ENCODE measurements at places on chromosomes 1 and 21.

GRCh38 chr1:221487781-221488524 is 253.9 kb downstream of the DUSP10 start:
- no peak for DNase-seq

GRCh38 chr1:207910591-207911354 is at the start of gene CD34:
Gene CD34 (minus strand): TSS chr1:207911125. CDS start chr1:207911080, 45 bp downstream.
- no peak for DNase-seq

DNA sequence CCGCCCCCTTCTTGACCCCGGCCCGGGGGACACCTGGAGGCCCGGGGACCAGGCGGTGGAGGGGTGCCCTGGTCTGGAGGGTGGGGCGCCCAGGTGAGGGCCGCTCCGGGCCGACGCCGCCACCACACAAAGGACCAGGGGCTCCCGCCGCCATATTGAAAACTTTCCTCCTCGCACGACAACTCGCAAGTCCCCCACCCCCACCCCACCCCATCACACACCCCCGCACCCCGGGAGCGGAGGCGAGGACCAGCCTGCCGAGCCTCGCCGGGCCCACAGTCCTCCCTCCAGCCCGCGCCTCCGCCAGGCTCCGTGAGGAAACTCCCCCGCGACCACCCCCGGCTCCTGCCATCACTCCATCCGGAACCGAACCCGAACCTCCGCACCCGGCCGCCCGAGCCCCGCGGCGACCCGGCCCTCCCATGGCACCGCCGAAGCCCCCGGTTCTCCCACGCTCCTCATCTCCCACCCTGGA is 733 bp downstream of the KDM5B start:
- peak; percentile 42 for DNase-seq

GRCh38 chr1:14567056-14567455 is 31.4 kb upstream of the KAZN start:
- no peak for DNase-seq

- DNase-seq = no peak
These were observed 275.0 kb downstream of the AKT3 start for GRCh38 chr1:243575070-243575469.

DNA sequence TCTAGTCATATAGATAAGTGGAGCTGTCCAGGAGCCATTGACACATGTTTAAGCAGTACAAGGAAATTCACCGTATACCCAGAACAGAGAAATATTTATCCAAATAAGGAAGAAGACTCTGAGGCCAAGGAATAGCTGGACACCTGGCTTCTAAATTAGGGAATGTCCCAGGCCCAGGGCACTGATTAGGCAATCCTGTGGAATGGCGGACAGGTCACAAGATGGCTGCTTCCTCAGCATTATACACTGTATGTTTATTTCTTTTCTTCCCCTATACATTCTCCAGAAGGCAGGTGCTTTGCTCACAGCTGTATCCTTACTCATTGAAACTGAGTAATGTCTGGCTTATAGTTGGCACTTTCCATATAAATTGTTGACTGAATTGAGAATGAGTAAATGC is 59.4 kb downstream of the ST6GALNAC3 start:
- DNase-seq = no peak

DNA sequence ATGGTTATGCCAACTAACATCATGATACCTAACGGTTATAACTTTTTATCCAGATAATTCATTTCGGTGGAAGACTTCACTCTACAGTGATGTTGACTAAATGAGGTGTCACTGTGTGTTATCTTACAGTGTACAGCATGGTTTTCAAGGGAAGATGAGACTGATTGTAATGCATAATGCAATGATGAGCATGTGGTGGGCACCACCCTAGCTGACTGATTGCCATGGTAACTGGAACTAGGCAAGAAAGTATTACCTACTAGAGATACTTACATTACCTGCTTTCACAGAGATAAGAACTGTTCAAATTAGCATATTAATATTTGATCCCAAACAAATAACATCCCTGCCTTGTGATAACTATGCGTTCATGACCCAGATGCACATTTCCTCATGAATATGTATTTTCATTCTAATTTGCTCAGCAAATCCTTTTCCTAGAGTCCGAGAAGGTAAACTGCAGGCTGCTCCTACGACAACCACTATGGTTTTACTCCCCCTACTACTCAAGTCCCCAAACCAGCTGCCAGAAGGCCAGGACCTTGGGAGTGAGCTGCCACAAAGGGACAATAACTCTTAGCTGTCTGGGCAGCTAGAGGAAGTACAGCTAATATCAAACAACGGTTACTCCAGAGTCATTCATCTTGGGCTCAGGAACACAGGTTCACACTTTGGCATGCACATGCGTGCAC is 29.2 kb downstream of the TRABD2B start:
- no peak for DNase-seq

DNA sequence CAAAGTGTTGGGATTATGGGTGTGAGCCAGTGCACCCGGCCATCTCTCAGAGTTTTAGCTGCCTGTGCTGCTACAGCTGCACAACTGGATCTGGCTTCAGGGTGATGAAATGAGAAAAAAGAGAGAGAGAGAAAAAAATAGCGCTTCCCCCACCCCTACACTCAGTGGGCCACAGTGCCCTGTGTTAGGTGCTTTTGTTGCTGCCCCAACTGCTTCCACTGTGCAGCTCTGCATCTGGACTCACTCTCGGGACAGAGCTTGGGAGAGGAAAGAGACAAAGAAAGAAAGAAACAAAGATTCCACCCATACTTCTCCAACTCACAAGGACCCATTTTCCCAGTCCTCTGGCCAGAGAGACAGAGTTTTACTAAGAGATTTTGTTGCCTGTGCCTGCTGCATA is 50.4 kb downstream of the INAVA start:
- DNase-seq = no peak

GRCh38 chr1:80274256-80274655 is 1267.7 kb upstream of the ADGRL4 start:
- DNase-seq = no peak

- DNase-seq = no peak
These were observed 22.7 kb downstream of the PTGS2 start for GRCh38 chr1:186657481-186657880.

DNA sequence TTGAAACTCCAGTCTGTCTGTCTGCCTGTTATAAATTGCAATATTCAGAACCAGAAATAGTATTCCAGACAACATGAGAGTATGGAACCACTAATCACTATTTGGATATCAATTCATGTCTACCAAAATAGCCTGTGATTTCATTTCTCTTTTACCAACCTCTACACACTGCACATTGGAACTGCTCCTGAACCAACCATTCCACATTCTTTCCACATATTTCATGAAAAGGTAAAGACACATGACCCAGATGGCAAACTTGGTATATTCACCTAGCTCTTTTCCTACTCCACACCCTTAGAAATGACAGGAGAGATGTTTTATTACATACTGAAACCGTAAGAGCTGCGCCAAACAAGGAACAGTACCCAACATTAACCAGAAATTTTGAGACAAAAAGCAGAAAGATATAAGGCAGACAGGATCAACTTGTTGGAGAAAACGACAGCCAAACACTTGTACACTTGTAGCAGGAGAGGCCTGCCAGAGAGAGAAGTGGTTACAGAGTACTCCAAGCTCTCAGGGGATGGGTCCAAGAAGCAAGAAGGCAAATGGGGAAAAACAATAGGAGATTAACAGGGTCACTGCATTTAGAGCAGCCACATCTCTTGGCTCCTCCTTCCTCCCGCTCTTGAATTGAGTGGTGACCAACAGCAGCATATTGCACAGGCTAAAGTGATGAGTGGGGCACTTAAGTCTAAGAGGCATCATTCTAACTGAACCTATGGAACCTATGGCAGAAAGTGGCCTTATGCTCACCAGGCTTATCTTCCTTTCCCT is 148.7 kb downstream of the SETD4 start:
- DNase-seq = no peak

- no peak for DNase-seq
These were observed 15.8 kb downstream of the TMCC2 start for GRCh38 chr1:205243350-205244191.

DNA sequence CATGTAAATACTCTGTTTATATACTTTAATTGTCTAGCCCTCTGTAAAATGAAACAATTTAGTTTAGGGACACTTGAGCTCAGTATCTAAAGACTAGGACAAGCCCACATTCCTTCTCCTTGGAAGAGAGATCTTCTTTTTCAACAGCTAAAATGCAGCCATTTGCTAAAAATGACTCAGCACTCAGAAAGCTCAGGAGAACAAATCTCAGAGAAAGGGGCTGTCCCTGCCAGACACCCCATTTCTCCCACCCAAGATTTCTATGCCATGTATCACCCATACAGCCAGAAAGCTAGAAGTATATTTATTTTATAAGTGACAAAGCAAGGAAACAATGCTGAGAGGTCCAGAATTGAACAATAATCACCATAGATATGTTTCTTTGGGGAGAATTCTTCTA is 23.2 kb upstream of the PRDX6 start:
- no peak for DNase-seq

DNA sequence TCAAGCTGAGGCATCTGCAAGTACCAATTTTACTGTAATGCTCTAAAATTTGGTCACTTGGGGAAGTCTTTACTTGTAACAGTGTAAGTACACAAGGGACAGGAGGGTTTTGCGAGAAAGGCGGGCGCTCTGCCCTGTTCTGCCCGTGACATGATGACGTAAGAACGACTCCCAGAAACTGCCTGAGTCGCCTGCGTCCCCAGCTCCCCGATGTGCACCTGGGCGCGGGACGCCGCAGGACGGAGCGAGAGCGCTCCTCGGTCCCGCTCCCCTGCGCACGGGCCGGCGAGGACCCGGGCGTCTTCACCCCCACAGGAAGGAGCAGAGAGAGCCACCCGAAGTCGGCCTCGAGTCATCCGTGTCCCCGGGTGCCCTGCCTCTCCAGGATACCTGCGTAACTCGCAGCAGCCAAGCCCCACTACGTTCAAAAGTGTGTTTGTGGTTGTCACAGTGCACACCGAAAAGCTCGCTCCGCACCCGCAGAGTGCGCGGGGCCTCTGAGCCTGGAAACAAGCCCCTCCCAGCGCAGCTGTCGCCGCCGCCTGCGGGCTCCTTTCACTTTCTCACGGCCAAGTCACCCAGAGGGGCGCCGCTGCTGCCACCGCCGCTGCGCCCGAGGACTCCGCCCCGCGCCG is 3.3 kb upstream of the ZBTB18 start:
- peak; percentile 83 for DNase-seq

Measured in anterior cingulate cortex (tissue), 58 donors.